Chondrocyte (in vitro differentiated cells): ENCODE measurements at places on chromosomes 2 and 18. TPM values are rescaled to one million over a fixed set of nuclear protein-coding genes. Genes with fewer than 3 reads are reported as not detected.
A peak's percentile ranks its signal among the peaks of the same experiment; 100 is the strongest.

GRCh38 chr2:166468124-166469024 lies 25.7 kb downstream of the SCN7A start:
- H3K4me3 ChIP-seq = no peak overlapping the region
- H3K27me3 ChIP-seq = peaks cover 2% of the 10 kb centered on the region
- no peak overlapping the region for H3K27ac ChIP-seq
- DNase-seq = no peak
- no peaks in the 10 kb centered on the region for H3K4me1 ChIP-seq

DNA sequence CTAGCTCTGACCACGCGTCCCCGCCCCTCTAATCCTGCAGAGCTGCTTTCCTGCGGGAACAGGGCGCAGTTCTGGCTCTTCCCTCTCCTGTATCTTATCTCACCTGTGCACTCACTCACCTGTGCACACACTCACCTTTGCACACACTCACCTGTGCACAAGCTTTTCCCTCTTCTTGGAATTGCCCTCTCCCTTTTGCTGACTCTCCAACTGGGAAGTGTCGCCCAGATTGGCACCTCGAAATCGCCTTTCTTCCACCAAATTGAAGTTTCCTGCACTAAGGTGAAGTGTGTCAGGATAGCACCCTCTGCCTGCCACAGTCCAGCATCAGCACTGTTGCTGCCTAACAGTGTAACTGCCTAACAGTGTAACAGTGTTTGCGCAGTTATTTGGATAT lies 566 bp upstream of the CMPK2 start:
- no peak overlapping the region for H3K27ac ChIP-seq
- peaks cover 2% of the 10 kb centered on the region for H3K27me3 ChIP-seq
- peaks cover 7% of the 10 kb centered on the region for H3K4me1 ChIP-seq
- peaks cover 4% of the 10 kb centered on the region for H3K36me3 ChIP-seq
- H3K4me3 ChIP-seq = peak overlapping the region; percentile 79

DNA sequence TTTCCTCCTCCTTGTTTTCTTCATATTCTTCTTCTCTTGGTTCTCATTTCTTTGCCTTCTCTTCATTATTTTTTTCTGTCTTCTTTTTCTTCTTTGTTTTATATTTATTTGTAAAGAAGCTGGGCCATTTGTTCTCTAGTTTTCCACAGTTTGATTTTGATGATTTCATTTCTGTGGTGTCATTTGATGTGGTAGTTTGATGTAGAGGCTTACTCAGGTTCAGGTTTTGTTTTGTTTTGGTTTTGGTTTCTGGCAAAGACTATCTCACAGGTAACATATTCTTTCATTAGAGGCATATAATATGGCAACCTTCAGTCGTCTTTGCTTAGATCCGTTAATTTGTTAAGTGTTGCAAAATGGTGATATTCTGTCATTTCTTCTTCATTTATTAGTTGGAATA lies 75.3 kb downstream of the BABAM2 start:
- H3K27ac ChIP-seq = no peak overlapping the region
- peaks cover 8% of the 10 kb centered on the region for H3K36me3 ChIP-seq
- H3K4me1 ChIP-seq = peaks cover 36% of the 10 kb centered on the region

- no peaks in the 10 kb centered on the region for H3K36me3 ChIP-seq
- no peak for DNase-seq
- no peaks in the 10 kb centered on the region for H3K4me1 ChIP-seq
- H3K27me3 ChIP-seq = no peaks in the 10 kb centered on the region
These were observed 736.0 kb upstream of the CELF4 start for GRCh38 chr18:38301621-38302020.

DNA sequence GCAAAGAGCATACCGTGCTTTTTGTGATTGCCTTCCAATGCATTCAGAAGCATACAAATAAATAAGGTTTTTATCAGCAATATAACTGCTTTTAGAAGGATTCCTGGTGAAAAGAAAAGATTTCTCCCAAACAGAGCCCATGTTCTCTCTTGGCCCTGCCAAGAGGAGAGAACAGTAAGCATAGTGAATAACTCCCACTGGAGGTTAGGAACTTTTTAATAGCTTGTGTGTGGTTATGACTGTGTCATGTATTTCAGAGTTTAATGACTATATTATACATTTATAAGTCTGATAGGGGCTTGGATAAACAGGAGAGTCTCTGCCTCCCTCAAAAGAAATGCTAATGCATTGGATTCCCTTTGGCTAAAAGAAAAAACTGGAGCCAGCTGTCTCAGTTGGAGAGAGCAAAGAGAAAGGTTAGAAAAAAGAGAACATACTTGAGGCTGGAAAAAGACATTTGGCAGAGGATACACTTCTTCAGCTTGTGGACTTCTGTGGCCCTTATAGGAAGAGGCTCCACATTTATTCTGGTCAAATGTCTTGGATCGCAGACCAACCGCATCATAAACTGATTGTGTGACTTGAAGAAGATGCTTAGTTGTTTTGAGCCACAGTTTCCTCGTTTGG lies 63.0 kb upstream of the SPRED2 start:
- no peaks in the 10 kb centered on the region for H3K36me3 ChIP-seq
- DNase-seq = no peak
- H3K4me3 ChIP-seq = no peak overlapping the region

The SLC11A1 gene
- total RNA-seq = 0.08 to 0.15 TPM (median 0.10 TPM) in 3 replicates

The GPBAR1 gene
- 0.10 to 0.26 TPM (median 0.22 TPM) in 3 replicates for total RNA-seq

The TUBB8B gene
- total RNA-seq = not detected in 3 replicates

The IGFBP5 gene
- total RNA-seq = 403 to 502 TPM (median 500 TPM) in 3 replicates
